Upper lobe of right lung (tissue), 1 donor: ENCODE measurements at places on chromosomes 3 and 15.

- DNase-seq: no peak
These were observed 334.8 kb downstream of the NAALADL2 start for GRCh38 chr3:175193815-175194518.

DNA sequence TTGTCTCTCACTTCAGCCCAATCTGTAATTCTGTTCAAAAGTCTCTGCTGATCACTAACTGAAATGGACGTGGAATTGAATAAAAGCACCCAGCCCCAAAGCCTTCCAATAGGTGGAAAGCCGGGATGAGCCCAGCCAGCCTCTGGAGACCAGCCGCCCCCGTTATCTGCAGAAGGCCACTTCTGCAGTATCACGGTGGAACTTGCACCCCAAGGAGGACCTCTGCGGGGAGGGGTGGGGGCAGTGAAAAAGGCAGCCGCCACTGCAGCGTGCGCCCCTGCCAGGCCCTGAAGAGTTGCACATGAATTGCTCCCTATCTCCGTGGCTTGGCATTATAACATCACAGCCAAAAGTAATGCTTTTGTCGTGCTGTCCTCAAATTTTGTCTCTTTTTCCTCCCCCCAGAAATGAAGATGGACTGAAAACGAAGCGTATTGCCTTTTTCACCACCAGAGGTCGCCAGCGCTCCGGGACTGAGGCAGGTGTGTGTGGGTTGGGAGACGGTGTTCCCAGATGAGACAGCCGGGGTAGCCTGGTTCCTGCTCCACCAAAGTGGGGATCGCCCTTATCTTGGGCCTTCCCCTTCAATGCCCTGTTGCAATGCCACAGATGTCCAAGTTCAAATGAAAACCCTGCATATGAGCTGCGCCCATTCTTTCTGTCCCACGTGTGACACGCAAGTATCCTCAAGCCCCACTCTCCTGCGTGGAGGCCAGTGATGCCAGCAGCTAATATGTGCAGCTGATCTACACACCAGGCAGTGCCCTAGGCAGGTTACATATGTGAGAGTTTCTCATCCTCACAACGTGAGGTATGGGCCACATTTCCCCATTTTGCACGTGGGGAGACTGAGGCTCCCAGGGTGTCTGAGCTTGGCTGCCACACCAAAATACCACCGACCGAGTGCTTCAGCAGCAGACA lies 96.0 kb downstream of the LRRK1 start:
- peak; percentile 80 for DNase-seq

DNA sequence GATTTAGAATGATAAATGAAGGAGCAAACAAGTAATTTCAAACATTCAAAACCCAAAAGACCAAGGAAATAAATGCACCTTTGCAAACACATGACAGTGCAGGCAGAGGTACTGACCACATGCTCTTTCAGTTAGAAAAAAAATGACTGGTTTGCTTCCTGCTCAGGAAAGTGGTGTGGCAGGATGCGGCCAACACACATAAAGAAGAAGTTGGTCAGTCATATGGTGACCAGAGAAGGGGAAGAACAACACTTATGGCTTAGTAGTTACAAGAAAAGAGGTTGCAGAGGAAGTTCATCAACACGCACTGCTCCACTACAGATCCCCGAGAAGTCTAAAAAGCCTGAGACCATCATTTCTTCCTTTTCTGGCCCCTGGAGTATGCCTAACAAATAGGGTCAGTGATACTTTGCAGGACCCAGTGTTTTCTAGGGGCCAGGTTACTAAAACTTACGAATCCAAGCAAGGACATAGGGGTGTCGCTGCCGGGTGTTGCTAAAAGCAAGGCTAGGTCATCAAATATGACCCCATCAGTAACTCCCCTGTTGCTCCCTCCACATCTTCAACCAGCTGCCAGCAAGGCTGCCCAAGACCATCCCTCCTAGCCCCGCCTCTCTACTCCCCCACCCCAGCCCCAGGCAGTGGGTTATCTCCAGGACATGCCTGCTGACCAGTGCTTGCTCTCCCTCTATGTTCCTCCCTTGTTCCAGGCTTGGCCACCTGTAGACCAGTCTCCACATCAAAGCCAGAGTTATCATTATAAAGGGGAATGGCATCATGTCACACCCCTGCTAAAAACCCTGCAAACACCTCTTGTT lies 11.2 kb downstream of the ATP8B4 start:
- no peak for DNase-seq

DNA sequence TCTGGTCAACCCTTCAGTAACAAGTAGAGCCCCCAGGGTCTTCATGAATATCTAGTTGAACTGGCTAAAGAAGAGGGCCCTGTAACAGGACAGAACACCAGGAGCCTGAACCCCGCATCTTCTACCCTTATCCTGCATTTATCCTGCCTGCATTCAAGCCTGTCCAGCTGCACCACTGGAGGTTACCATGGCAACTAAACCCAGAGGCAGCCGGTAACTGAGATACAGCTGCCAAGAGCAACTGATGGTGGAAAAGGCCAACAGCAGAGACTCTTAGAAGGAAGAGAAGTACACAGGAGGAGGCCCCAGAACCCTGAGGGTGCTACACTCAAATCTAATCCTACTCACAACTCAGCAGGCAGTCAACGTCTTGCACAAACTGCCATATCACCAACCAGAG lies 3.7 kb upstream of the PRKAR2A start:
- DNase-seq: peak; percentile 0

DNA sequence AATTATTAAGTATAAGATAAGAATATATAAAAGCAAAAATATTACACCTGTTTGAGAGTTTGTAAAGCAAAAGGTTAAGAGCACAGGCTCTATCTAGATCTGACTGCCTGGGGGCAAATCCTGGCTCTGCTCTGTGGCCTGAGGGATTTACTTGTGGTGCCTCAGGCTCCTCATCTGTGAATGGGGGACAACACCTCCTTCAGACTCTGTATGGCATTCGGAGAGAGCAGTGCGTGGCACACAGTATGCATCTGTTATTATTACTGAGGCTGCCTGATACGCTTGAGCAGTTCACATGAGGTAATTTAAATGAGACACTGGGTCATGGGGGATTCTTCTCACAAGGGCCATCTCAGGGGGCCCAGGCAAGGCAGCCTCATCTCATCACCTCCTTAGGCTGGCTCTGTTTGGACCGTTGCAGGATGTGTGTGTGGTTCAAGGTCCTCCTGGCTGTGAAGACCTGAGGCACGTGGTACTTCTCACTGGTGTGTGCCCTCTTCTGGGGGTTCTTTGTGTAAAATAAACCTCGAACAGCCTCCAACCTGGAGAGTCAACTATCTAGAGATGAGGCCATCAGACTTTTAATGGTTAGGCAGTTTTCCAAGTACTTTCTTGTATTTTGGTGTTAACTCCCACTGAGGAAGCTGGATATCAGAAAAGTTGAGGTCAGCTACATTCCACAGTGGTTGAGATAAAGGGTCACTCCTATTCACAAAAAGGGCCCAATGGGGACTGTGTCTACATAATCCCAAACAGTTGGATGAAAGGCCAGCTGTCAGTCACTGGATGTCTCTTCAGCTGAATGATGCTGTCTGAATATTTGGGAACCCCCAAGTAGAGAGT lies 9.0 kb downstream of the GNB5 start:
- no peak for DNase-seq

GRCh38 chr3:190585805-190586630 lies 72.1 kb downstream of the IL1RAP start:
- no peak for DNase-seq
